Activated T-helper 1 cell treated with anti-CD3 and anti-CD28 coated beads, Interleukin-2, amount 50 U/mL, for 16 hours (primary cell): ENCODE measurements at places on chromosomes 3 and 15.

DNA sequence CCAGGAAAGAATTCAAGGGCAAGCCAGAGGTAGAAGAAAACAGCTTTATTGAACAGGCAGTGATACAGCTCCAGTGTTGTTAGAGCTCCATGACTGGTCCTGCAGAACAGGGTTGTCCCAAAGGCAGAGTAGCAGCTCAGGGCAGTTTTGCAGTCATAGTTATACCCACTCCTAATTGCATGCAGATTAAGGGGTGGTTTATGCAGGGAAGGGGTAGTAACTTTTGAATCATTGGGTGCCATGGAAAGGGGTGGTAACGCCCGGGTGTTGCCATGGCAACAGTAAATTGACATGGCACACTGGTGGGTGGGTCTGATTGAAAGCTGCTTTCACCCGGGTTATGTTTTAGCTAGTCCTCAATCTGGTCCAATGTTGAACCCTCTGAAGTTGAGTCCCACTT is 9.7 kb upstream of the RAB6B start:
- no peak for DNase-seq

- DNase-seq, result no peak
These were observed 35.0 kb downstream of the RFTN1 start for GRCh38 chr3:16478516-16478915.

DNA sequence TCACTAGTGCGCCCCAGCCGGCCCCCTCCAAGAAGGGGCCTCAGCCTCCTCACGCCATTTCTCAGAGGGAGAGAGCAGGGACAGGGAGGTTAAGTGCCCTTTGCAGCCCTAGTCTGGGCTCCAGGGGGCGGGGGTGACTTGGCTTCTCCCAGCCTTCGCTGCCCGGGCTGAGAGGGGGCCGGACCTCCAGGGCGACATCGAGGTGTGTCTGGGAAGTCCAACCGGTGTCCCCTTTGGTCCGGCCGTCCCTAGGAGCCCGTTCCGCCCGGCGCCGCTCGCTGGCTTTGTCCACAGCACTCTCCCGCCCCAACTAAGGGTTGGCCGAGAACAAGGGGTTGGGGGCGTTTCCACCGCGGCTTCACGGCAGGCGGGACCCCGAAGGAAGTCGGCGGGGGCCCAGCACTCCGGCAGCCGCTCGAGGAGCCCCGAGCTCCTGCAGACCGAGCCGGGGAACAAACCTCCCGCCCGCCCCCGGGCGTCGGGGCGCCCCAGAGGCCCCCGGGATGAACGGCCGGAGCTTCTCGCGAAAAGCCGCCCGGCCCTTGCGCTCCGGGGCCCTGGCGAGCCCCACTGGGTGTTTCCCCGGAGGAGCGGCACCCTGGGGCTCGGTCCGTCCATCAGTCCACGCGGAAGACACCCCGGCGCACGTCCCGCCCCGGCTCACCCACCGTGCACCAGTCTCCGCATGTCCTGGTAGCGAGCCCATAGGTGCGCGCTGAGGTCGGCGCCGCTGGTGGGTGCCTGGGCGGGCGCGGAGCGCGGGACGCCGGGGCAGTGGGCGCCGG is 627 bp downstream of the NT5DC2 start:
- no peak for DNase-seq

DNA sequence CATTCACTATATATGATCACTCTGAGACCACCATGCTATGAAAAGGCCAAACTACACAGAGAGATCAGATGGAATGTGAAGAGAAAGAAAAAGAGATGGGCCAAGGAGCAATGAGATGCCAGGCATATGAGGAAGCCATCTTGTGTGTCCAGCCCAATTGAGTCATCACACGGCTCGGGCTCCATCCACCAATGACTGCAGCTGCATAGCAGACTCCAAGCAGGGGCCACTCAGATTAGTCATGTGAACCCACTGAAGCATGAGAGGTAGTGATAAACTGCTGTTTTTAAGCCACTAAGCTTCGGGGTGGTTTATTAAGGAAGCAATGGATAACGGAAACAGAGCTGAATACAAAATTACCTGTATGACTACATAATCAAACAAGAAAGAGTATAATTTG is 185.9 kb downstream of the SUCLG2 start:
- DNase-seq, result no peak

DNA sequence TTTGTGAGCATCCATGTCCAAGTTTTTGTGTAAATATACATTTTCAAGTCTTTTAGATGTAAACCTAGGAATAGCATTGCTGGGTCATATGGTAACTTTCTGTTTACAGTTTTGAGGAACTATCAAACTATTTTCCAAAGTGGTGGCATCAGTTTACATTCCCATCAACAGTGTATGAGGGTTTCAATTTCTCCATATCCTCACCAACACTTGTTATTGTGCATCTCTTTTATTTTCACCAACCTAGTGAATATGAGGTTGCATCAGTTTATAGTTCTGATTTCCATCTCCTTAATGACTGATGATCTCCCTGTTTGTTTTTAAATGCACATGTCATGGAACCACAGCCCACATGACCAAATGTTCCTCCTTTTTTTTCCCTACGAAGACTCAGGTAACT is 201.2 kb downstream of the FEZF2 start:
- no peak for DNase-seq
